ENCODE measurements at places on chromosomes 4 and X. TPM values are rescaled to one million over a fixed set of nuclear protein-coding genes. Genes with fewer than 3 reads are reported as not detected.

GRCh38 chr4:146029147-146029546 is 90.5 kb upstream of the ZNF827 start:
- no peaks in the 10 kb centered on the region for H3K4me1 ChIP-seq
- no peak overlapping the region for H3K27ac ChIP-seq
- H3K27me3 ChIP-seq: no peaks in the 10 kb centered on the region
- no peaks in the 10 kb centered on the region for H3K36me3 ChIP-seq
- DNase-seq: peak; percentile 16

GRCh38 chr4:147044241-147044640 is 98.6 kb upstream of the TTC29 start:
- no peak for DNase-seq
- H3K27ac ChIP-seq: no peak overlapping the region
- no peaks in the 10 kb centered on the region for H3K4me1 ChIP-seq
- no peaks in the 10 kb centered on the region for H3K36me3 ChIP-seq

GRCh38 chr4:68447201-68447600 is at the start of gene TMPRSS11E:
Gene TMPRSS11E (plus strand): TSS chr4:68447463. CDS start chr4:68447513, 50 bp downstream.
- H3K36me3 ChIP-seq: no peaks in the 10 kb centered on the region
- peaks cover 3% of the 10 kb centered on the region for H3K4me1 ChIP-seq
- H3K27me3 ChIP-seq: no peaks in the 10 kb centered on the region

DNA sequence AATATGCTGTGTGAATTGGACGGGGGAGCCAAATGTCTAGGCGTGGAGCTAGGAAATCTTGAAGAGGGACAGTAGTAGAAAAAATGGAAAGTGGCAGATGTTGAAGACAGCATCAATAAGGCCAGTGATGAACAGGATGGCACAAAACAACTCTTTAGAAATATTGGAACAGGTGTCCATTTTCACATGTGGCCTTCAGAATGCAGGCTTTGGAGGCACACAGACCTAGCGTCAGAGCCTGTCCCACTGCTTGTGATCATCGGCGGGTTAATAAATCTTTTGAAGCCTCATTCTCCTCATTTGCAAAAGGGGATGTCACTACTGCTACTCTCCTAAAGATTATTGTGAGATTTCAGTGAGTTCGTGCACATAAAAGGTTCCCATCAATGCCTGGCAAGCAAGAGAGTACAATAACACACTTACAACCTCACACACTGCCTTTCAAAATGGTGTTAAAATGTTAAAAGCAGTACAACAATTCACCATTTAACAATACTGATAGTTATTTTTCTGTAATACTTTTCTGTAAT is 2.4 kb downstream of the PDLIM3 start:
- no peak overlapping the region for H3K4me3 ChIP-seq
- H3K4me1 ChIP-seq: no peaks in the 10 kb centered on the region
- H3K36me3 ChIP-seq: no peaks in the 10 kb centered on the region
- no peaks in the 10 kb centered on the region for H3K27me3 ChIP-seq

GRCh38 chr4:185936650-185937376 is 124.8 kb upstream of the SORBS2 start:
- no peak for DNase-seq
- no peaks in the 10 kb centered on the region for H3K36me3 ChIP-seq
- H3K27ac ChIP-seq: no peak overlapping the region
- H3K4me3 ChIP-seq: no peak overlapping the region

The YIPF7 gene
- total RNA-seq: 0.30 TPM

The MAGEE1 gene
- 3.9 TPM for total RNA-seq
